Dermis blood vessel endothelial cell (primary cell): ENCODE measurements at places on chromosomes 4 and X. TPM values are rescaled to one million over a fixed set of nuclear protein-coding genes. Genes with fewer than 3 reads are reported as not detected.

The CXorf49 gene
- total RNA-seq = not detected in 2 replicates

- DNase-seq = peak; percentile 57
These were observed 3.4 kb downstream of the SAT1 start for GRCh38 chrX:23786268-23786815.

DNA sequence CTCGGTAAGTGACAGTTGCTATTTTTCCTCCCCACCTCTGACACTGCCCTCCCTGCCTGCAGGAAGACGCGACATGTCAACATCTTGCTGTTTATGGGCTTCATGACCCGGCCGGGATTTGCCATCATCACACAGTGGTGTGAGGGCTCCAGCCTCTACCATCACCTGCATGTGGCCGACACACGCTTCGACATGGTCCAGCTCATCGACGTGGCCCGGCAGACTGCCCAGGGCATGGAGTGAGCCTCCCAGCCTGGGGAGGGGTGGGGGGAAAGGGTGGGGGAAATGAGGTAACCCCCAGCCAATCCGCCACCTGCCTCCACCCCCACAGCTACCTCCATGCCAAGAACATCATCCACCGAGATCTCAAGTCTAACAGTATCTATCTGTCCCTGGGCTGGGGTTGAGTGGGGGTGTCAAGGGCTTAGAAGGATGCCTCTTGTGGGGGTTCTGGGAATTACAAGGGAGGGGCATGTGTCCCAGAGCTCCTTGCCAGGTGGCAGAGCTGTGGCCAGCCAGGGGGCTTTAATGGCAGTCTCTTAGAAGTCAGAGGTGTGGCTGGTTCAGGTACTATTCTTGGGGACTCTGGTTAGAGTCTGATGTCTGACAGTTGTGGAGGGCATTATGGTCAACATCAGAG, 7.8 kb downstream of the ARAF start:
- DNase-seq = peak; percentile 47

- no peak for DNase-seq
These were observed 121.8 kb upstream of the GALNT7 start for GRCh38 chr4:173046818-173047217.

The CLDN22 gene
- not detected in 2 replicates for total RNA-seq

- DNase-seq = no peak
These were observed 1392.9 kb downstream of the ARAP2 start for GRCh38 chr4:34851411-34851810.

DNA sequence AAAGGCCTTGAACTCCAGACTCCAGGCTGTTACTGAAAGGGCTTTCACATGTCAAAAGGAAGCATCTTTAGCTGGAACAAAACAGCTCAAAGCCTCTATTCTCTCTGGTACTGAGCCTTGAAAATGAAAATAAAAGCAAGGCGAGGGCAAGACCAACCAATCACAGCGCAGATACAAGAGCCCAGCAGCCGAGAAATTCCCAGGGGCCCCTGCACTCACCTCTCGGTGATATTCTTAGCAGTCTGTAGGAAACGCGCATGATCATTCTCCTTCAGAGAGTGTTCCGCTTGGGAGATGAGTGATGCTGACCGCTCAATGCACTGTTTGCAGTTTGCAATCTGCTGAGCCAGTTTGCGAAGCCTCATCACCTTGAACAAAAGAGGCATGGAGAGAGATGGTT, 138.1 kb downstream of the MID1 start:
- peak; percentile 75 for DNase-seq

- no peak for DNase-seq
These were observed 91.2 kb downstream of the NXF2 start for GRCh38 chrX:102338162-102338561.

DNA sequence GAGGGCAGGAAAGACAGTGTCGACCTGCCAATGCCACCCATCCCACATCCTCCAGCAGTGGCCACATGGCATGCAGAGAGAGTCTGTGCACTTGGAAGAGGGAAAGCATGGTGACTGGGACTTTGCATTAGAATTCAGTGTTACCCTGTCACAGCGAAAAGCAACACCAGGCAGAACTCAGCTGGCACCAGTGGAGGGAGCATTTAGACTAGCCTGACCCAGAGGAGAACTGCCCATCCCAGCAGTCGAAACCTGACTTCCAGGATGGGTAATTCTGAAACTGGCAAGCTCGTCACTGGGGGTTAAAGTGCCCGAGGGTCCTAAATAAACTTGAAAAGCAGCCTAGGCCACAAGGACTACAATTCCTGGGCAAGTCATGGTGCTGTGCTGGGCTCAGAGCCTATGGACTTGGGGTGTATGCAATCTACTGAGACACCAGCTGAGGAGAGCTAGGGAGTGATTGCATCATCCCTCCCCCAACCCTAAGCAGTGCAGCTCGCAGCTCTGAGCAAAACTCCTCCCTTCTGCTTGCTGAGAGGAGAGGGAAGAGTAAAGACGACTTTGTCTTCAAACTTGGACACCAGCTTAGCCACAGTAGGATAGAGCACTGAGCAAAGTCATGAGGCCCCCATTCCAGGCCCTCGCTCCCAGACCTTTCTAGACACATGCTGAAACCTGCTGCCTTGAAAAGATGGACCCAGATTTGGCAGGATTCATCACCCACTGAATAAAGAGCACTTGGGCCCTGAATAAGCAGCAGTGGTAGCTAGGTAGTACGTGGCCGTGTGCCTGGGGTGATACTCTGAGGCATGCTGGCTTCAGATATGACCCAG, 68.8 kb downstream of the DDX60L start:
- no peak for DNase-seq

DNA sequence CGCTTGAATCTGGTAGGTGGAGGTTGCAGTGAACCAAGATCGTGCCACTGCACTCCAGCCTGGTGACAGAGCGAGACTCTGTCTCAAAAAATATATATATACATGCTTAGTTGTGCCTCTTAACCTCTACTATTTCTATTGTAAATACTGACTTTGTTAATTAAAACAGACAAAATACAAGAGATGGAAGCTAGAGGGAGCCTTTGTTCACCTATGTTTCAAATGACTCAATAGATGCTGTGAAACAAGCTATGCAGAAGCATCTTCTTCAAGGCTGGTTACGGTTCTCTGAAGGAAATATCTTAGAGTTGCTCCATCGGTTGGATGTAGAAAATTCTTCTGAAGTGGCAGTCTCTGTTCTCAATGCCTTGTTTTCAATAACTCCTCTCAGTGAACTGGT, 6.2 kb downstream of the NCAPG start:
- peak; percentile 76 for DNase-seq

The EXOC1L gene
- total RNA-seq = not detected in 2 replicates

The ERVMER34-1 gene
- under 0.01 and 0.14 TPM in 2 replicates for total RNA-seq
